Inflammatory macrophage (primary cell): ENCODE measurements at places on chromosomes 11 and 22.

- DNase-seq, result no peak
These were observed 142.8 kb downstream of the ENTHD1 start for GRCh38 chr22:39750759-39751158.

DNA sequence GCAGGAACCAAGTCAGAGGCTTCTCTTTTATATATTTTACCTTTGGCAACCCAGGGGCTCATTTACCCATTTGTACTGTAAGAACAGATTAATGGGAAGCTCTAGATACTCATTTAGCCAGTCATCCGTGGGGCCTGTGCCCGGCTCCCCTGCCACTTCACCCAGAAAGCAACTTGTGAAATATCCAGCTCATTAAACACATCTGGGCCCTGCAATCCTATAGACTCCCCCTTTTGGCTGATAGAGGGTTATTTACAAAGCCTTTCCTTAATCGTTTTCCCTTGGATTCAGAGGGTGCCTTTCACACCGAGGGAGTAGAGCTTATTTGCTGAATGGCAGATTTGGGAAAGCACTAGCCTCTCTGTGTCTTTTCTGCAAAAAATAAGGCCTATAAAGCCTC lies 118.7 kb upstream of the SORL1-AS1 start:
- no peak for DNase-seq

DNA sequence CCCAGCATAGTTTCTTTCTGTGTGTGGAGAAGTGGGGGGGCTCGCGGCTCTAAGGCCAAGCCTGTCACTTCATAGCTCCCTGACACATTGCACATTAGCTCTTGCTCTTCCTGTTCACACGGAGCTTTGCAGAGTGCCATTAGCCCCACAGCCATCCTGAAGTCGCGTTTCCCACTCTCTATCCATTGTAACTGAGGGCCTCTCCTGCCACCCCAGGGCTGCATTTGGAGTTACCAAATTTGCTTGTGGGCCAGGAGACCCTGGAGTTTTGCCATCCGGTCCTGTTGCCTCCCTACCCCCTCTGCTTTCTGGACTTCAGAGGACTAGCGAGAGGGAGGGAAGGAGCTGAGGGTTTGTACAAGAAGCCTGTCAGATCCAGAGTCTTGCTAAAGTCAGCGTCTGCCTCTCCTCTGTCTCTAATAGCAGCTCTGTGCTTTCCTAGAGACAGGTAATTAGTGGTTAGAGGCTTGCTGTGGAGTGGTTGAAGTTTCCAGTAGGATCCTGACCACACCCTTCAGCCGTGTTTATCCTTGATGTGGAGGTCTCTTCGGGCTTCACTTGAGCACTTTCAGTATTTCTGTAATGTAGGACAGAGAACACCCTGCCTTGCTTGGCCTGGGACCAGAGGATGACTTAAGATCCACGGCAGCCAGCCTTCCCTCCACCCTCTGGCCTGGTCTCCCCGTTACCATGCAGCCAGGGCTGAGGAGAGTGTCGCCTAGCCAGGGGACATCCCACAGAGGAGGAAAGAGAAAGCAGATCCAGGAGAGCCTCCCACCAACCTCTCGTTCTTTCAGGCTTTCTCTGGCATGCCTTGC lies 14.1 kb downstream of the DCPS start:
- no peak for DNase-seq

GRCh38 chr22:25749420-25750169 lies 7.6 kb downstream of the MYO18B start:
- DNase-seq, result no peak

DNA sequence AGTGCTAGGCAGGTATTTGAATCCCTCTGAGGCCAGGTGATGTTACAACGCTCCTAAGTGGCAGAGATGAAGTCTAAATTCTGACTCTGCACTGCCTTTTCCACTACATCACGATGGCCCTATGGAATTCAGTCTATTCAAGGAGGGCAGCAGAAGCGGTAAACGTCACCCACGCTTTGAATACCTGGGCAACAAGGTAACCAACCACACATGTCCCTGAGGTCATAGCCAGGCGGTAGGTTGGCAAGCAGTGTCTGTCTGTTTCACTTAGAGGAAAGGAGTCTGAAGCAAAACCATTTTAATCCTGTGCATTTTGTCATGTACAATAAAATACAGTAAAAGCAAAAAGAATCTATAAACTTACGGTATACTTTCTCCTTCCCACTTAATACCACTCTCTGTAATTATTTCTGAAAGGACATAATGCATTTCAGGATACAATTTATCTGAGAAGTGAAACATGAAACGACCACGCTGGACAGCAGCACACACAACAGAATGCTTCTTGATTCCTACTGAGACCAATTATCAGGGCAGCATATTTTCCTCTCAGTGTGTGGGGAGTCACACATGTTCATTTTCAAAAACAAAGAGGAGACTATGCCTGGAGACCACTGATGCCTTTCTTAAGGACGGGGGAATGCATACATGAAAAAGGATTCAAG lies 51.3 kb downstream of the PRDM10 start:
- no peak for DNase-seq

- DNase-seq, result no peak
These were observed 2.4 kb upstream of the UVRAG start for GRCh38 chr11:75812542-75813040.

DNA sequence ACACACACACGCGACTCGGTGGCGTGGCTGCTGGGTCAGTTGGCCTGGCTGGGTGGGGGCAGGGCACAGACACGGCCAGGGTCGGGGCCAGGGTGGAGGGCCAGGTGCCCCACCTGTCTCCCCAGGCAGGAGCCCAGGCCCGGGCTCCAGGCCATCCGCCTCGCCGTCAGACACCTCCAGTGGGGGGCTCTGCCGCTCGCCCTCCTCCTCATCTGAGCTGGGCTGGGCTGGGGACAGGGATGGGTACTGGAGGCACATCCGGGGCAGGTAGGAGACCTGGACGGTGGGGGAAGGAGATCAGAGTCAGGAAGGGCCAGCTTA lies 6.2 kb upstream of the MYBPC3 start:
- DNase-seq, result no peak

- no peak for DNase-seq
These were observed 4.6 kb downstream of the ST3GAL4 start for GRCh38 chr11:126360049-126360446.

- DNase-seq, result no peak
These were observed 63.4 kb downstream of the MYH9 start for GRCh38 chr22:36324414-36324813.

GRCh38 chr11:127679816-127680545 lies 679.4 kb upstream of the KIRREL3 start:
- no peak for DNase-seq

DNA sequence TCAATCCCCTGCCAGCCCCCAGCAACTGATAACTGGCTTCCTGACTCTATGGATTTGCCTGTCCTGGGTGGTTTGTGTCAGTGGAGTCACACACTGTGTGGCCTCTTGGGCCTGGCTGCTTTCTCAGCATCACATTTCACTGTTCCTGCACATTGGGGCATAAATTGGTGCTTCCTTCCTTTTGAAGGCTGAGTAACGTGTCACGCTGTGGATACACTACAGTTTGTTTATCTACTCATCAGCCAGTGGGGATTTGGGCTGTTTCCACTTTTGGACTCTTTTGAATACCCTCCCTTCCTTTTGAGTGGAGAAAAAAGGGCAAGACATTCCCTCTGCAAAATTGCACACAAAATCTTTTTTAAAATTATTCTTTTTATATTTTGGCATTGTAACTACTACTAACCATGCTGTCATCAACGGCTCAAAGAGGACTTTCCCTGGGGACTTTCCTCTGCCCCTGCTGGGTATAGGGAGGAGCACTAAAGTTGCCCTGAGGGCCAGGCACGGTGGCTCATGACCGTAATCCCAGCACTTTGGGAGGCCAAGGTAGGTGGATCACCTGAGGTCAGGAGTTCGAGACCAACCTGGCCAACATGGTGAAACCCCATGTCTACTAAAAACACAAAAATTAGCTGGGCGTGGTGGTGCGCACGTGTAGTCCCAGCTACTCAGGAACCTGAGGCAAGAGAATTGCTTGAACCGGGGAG lies 7.8 kb upstream of the CELSR1 start:
- DNase-seq, result peak; percentile 77

DNA sequence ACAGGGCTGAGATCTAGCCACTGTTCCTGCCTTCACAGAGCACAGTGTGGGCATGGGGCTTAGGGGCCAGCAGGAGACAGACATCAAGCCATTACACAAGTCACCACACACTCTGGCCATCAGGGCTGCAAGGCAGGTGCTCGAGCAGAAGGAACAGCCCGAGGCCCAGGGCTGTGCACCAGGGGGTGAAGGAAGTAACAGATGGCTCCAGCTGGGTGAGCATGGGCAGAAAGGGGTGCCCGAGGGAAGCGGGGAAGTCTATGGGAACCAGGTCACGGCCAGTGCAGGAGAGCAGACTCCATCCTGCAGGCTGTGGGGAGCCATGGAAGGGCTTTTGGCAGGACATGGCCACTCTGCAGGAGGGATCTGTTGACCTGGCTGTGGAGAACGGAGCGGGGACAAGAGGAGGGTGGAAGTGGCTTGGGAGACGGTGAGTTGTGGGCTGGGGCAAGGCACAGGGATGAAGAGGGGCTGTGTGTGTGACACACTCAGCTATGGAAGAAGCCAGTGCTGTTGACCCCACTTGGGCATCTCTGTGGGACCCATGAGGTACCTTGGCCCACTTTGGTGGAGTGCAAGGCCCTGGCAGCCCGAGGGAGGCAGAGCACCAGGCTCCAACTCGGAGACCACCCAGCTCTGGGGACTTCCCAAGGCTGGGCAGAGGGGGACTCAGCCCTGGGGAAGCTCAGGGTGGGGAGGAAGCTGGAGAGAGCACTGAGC lies 3.6 kb downstream of the C11orf68 start:
- no peak for DNase-seq

- DNase-seq, result no peak
These were observed 33.1 kb upstream of the CBX7 start for GRCh38 chr22:39185601-39186012.

- DNase-seq, result no peak
These were observed 164.0 kb downstream of the MN1 start for GRCh38 chr22:27637604-27638003.

DNA sequence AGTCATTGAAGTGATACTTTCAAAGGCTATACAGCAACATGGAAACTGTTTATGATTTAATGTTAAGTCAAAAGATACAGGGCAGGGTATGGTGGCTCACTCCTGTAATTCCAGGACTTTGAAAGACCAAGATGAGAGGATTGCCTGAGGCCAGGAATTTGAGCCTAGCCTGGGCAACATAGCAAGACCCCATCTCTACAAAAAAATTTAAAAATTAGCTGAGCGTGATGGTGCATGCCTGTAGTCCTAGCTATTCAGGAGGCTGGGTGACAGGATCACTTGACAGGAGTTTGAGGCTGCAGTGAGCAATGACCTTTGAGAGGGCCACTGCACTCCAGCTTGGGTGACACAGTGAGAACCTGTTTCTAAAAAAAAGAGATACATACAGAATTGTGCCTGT lies 39.3 kb upstream of the ZBED5 start:
- DNase-seq, result no peak

- DNase-seq, result no peak
These were observed 107.1 kb downstream of the BCR start for GRCh38 chr22:23287136-23288095.

DNA sequence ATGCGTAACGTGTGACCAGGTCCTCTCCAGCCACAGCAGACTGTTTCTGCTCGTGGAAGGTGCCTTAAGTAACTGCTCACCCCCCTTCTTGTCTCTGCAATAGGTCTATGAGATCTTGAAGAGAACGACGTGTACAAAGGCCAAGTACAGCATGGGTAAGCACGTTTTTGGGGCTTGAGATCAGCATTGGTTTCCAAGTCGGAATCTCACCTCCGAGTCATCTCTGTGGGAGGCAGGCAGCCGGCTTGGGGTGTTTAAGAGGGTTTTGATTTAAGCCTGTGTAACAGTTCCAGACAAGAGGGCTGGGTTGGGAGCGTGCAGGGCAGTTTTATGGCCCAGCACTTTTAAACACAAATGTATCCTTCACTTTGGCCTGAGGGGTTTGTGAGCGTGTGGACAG lies 30.1 kb downstream of the ANO1 start:
- DNase-seq, result no peak

- no peak for DNase-seq
These were observed 29.7 kb downstream of the FAR1 start for GRCh38 chr11:13698132-13698531.

- DNase-seq, result no peak
These were observed 7.8 kb downstream of the SLCO2B1 start for GRCh38 chr11:75158696-75159150.

- DNase-seq, result no peak
These were observed 106.3 kb upstream of the THY1 start for GRCh38 chr11:119529063-119529845.

DNA sequence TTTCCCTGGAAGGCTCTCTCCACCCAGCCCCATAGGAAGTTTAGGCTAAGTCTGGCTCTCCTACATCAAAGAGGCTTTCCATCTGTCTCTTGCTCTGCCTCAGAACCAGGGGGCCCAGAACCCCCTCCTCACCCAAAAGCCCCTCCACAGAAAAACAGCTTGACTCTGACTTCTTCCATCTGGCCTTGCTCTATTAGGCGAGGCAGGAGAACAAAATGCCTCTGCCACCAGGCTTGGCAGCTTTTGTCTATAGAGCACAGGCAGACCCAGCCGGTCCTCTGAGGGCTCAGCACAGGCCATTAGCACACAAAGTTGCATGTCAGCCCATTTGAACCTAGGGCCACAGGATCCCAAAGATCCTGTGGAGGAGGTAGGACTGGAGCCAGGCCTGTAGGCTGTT lies 75.7 kb upstream of the SUSD2 start:
- DNase-seq, result no peak

GRCh38 chr11:336659-337198 lies 16.1 kb upstream of the IFITM3 start:
- DNase-seq, result no peak

- no peak for DNase-seq
These were observed 23.0 kb upstream of the EXPH5 start for GRCh38 chr11:108616549-108616948.

DNA sequence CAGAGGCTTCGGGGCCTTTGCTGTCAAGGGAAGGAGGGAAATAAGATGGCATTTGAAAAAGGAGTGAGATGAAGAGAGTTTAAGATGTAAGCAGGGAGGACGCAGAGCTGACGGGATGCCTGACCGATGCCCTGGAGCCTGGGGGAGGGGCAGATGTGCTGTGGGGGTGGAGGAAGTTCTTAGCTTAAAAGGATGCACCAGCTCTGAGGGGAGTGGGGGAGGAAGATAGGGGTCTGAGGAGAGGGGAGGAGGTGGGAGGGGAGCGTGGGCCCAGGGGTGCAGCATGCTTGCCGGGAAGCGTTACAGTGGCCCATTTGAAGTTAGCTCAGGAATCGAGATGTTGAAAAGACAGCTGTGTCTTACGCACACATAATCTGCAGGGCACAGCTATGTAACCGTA lies 56.3 kb downstream of the RPS6KA4 start:
- DNase-seq, result no peak

GRCh38 chr11:72100462-72100861 lies 2.6 kb downstream of the LAMTOR1 start:
- DNase-seq, result peak; percentile 68

GRCh38 chr11:44887636-44888035 lies 63.0 kb downstream of the TP53I11 start:
- DNase-seq, result no peak

DNA sequence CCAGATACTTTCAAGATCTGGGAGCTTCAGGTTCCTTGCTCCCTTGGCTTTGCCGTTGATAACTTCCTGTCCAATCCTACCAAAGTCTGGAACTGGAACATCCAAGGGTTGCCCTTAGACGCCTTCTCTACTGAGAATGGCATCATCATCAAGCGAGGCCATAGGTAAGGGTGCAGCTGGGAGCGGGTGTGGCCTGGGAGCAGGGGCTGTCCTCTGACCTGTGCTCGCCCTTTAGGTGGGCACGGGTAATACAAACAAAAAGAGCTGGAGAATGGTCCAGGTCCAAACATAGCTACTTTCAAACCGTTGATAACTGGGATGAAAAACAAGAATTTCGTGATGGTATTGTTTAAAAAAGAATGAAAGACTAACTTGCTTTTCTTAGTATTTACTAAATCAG lies 25.0 kb downstream of the CASP12 start:
- no peak for DNase-seq
